ENCODE measurements at places on chromosomes 3 and 15.

- no peaks in the 10 kb centered on the region for H3K36me3 ChIP-seq
- DNase-seq = no peak
- H3K4me3 ChIP-seq = peak overlapping the region; percentile 70
- H3K4me1 ChIP-seq = peaks cover 2% of the 10 kb centered on the region
- H3K27ac ChIP-seq = no peak overlapping the region
These were observed 1.1 kb upstream of the PYGO1 start for GRCh38 chr15:55589287-55589686.

GRCh38 chr3:111246967-111247760 is 175.5 kb downstream of the NECTIN3 start:
- DNase-seq = no peak
- H3K27me3 ChIP-seq = peaks cover 5% of the 10 kb centered on the region
- peaks cover 17% of the 10 kb centered on the region for H3K4me1 ChIP-seq
- H3K4me3 ChIP-seq = no peak overlapping the region

DNA sequence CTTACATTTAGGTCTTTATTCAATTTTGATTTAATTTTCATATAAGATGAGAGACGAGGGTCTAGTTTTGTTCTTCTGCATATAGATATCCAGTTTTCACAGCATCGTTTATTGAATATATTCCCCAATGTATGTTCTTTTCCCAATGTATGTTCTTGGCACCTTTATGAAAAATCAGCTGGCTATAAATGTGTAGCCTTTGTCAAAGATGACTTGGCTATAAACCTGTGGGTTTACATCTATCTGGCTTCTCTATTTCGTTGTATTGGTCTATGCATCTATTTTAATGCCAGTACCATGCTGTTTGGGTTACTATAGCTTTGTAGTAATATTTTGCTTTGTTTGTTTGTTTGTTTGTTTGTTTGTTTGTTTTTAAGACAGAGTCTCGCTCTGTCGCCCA is 11.7 kb upstream of the IREB2 start:
- H3K27me3 ChIP-seq = peaks cover 14% of the 10 kb centered on the region
- no peaks in the 10 kb centered on the region for H3K36me3 ChIP-seq
- no peak for DNase-seq

DNA sequence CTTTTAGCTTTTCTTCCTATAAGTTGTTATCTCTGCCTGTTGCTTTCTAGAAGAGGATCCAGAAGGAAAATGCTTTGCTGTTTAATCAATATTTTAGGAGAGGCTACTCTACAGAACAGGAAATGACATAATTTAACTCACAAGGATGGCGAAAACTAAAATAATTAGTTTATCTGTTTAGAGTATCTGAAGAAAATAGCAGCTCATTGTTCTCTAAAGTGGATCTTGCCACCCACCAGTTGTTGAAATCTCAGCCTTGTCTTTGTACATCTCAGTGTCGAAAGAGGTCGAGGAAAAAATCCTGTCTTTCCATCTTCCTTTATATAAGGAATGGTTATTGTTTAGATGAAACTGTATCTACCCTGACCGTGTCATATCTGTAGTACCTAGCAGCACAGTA is 126.6 kb downstream of the ZNF609 start:
- H3K4me3 ChIP-seq = no peak overlapping the region
- no peak overlapping the region for H3K27ac ChIP-seq
- H3K36me3 ChIP-seq = peaks cover 25% of the 10 kb centered on the region
- H3K27me3 ChIP-seq = no peaks in the 10 kb centered on the region
- no peak for DNase-seq

- H3K36me3 ChIP-seq = no peaks in the 10 kb centered on the region
- peaks cover 59% of the 10 kb centered on the region for H3K27me3 ChIP-seq
- no peak overlapping the region for H3K27ac ChIP-seq
- no peak for DNase-seq
- peaks cover 9% of the 10 kb centered on the region for H3K4me1 ChIP-seq
These were observed 1.6 kb upstream of the PCSK6 start for GRCh38 chr15:101490922-101491733.

GRCh38 chr3:125104639-125105038 is 48.8 kb upstream of the HEG1 start:
- no peak for DNase-seq
- H3K27ac ChIP-seq = no peak overlapping the region
- peaks cover 16% of the 10 kb centered on the region for H3K4me1 ChIP-seq
- H3K4me3 ChIP-seq = no peak overlapping the region
- H3K27me3 ChIP-seq = peaks cover 36% of the 10 kb centered on the region

GRCh38 chr3:64533617-64534317 is 154.0 kb downstream of the ADAMTS9 start:
- no peak overlapping the region for H3K27ac ChIP-seq
- H3K27me3 ChIP-seq = no peaks in the 10 kb centered on the region
- no peak overlapping the region for H3K4me3 ChIP-seq
- H3K36me3 ChIP-seq = no peaks in the 10 kb centered on the region
- DNase-seq = peak; percentile 78
- no peaks in the 10 kb centered on the region for H3K4me1 ChIP-seq

GRCh38 chr3:194439881-194440550 is 41.0 kb upstream of the GP5 start:
- no peak for DNase-seq
- H3K4me3 ChIP-seq = no peak overlapping the region
- H3K27me3 ChIP-seq = no peaks in the 10 kb centered on the region
- no peak overlapping the region for H3K27ac ChIP-seq

GRCh38 chr3:9108876-9109567 is 140.4 kb downstream of the SRGAP3 start:
- no peak for DNase-seq
- H3K27ac ChIP-seq = no peak overlapping the region
- no peaks in the 10 kb centered on the region for H3K4me1 ChIP-seq
- H3K36me3 ChIP-seq = no peaks in the 10 kb centered on the region
- H3K27me3 ChIP-seq = no peaks in the 10 kb centered on the region

DNA sequence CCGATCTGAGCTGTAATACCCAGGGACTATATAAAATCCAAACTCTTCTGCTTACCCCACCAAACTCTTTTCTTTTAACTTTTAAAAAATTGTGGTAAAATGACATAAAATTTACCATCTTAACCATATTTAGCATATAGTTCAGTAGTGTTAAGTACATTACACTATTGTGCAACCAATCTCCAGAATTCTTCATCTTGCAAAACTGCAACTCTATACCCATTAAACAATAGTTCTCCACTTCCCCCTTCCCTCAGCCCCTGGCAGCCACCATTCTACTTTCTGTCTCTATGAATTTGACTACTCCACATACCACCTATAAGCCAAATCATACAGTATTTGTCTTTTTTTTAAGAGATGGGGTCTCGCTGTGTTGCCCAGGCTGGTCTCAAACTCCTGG is 38.7 kb downstream of the SENP8 start:
- H3K4me3 ChIP-seq = no peak overlapping the region
- peaks cover 6% of the 10 kb centered on the region for H3K4me1 ChIP-seq
- H3K27ac ChIP-seq = no peak overlapping the region
- no peaks in the 10 kb centered on the region for H3K36me3 ChIP-seq
- no peak for DNase-seq
- H3K27me3 ChIP-seq = peaks cover 11% of the 10 kb centered on the region

DNA sequence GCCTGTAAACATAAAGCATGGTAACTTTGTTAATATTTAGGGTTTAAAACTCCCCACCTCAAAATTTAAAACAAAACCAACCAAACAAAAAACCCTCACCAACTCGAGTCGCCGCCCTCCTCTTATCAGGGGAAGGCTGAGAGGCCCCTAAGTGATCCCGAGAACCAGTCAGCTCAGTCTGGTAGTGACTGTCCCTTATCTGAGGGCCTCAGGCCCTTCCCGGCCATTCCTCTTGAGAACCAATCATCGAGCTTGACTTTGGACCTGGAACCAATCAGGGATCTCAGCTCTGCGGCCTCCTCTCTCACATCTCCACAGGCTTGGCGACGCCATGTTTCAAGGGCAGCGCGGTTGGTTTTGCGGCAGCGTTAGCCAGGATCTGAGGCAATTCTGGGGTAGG is at the start of gene TERB2:
TSS of gene TERB2 (plus strand) at position 300 of the 400 bp plus-strand sequence. CDS start at position 332, 32 bp downstream.
- DNase-seq = no peak
- H3K4me1 ChIP-seq = no peaks in the 10 kb centered on the region
- no peaks in the 10 kb centered on the region for H3K36me3 ChIP-seq
- H3K4me3 ChIP-seq = no peak within 1 kb of the TSS
- H3K27me3 ChIP-seq = peaks cover 6% of the 10 kb centered on the region
- no peak within 1 kb of the TSS for H3K27ac ChIP-seq

DNA sequence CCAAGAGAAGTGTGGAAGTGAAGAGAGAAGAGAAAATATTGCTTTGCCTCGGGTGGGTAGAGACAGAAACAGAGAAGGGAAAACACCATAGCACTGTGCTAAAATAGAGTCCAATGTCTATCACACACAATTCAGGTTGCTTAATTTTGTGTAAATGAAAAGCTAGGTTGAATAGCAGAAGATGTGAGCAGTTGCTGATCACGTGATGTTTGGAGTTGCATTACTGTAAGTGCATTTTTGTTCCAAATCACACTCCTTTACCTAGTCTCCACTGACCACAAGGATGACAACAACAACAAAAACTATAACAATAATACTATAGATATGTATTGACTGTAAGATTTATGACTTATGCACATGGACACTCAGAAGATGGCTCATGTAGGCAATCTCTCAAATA is 683.2 kb downstream of the AGBL1 start:
- no peak overlapping the region for H3K4me3 ChIP-seq
- no peak overlapping the region for H3K27ac ChIP-seq
- no peak for DNase-seq
- H3K36me3 ChIP-seq = no peaks in the 10 kb centered on the region
- H3K4me1 ChIP-seq = no peaks in the 10 kb centered on the region

DNA sequence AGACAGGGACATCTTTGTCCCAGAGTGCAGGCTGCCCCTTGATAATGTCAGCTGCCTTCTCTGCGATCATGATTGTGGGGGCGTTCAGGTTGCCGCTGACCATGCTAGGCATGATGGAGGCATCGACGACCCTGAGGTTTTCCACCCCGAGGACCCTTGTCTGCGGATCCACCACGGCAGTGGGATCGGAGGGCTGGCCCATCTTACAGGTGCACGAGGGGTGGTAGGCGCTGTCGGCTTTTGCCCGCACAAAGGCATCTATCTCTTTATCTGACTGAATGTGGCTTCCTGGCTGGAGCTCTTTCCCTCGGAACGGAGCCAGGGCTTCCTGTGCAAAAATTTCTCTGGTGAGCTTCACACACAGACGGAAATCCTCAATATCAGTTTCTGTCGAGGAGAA is 28.4 kb downstream of the CHDH start:
- no peak overlapping the region for H3K4me3 ChIP-seq
- no peaks in the 10 kb centered on the region for H3K36me3 ChIP-seq
- H3K27ac ChIP-seq = no peak overlapping the region

GRCh38 chr15:100565591-100565990 is 36.4 kb downstream of the LINS1 start:
- no peaks in the 10 kb centered on the region for H3K27me3 ChIP-seq
- H3K27ac ChIP-seq = no peak overlapping the region
- peaks cover 15% of the 10 kb centered on the region for H3K4me1 ChIP-seq
- H3K4me3 ChIP-seq = no peak overlapping the region

DNA sequence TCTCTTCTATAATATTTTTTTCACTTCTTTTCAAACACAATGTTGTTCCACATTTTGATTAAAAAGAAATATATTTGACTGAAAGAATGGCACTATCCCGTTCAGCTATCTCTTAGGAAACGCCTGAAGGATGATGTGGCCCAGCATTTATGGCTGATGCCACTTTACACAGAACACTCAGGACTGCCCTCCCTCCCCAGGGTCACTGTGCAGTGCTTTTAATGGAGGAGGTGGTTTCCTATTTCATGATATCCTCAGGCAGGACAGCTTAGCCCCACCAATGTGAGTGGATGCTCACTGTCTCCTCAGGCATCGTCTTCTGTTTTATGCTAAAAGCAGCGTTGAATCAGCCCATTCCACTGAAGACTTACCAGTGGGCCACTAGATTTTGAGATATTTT is 135.9 kb downstream of the KCNAB1 start:
- no peak overlapping the region for H3K4me3 ChIP-seq
- no peaks in the 10 kb centered on the region for H3K4me1 ChIP-seq
- no peak overlapping the region for H3K27ac ChIP-seq
- no peaks in the 10 kb centered on the region for H3K36me3 ChIP-seq

- H3K36me3 ChIP-seq = peaks cover 50% of the 10 kb centered on the region
- H3K27me3 ChIP-seq = no peaks in the 10 kb centered on the region
- H3K4me1 ChIP-seq = peaks cover 11% of the 10 kb centered on the region
- no peak overlapping the region for H3K4me3 ChIP-seq
These were observed 12.2 kb downstream of the LSG1 start for GRCh38 chr3:194659778-194660177.

DNA sequence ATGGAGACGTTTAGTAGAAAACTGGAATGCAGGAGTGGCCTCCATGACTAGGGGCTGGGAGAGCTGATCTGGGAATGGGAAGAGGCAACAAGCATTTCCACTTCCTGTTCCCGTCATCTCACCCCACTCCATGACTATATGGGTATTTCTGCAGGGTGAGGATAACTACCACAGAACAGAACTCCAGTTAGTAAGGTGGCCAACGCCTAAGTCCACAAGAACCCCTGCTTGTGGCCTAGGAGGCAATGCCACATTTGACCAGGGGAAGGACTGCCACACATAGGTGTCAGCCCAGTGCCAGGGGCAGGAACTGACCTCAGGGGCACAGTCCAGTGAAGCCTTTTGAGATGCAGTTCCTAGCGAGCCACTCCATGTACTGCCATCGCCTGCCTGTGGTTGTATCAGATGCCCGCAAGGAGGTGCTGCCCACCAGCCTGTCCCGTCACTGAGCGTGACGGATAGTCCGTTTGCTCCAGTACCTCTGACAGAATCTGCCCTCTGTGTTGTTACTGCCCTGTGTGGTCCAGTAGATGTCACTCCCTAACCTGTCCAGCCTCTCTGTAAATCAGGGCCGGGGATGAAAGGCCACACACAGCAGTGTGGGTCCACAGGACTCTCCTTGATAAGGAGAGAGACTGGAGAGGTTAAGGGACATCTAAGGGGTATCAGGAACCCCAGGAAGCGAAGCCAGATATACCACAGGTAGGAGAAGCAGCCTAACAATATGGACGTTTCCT is 3.5 kb upstream of the MTFMT start:
- no peak overlapping the region for H3K27ac ChIP-seq
- H3K27me3 ChIP-seq = peaks cover 16% of the 10 kb centered on the region
- H3K4me1 ChIP-seq = peaks cover 19% of the 10 kb centered on the region

DNA sequence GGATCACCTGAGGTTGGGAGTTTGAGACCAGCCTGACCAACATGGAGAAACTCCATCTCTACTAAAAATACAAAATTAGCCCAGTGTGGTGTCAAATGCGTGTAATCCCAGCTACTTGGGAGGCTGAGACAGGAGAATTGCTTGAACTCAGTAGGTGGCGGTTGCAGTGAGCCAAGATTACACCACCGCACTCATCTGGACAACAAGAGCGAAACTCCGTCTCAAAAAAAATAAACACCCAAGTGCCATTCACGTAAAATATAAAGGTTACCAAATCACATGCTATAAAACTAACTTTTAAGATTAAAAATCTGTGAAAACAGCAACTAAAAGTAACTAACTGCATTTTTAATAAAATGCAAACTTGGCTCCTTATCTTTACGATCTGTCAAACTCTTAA is 8.9 kb downstream of the TRIM59 start:
- peaks cover 53% of the 10 kb centered on the region for H3K4me1 ChIP-seq
- no peaks in the 10 kb centered on the region for H3K27me3 ChIP-seq
- H3K27ac ChIP-seq = no peak overlapping the region
- no peak for DNase-seq
- H3K4me3 ChIP-seq = no peak overlapping the region
- peaks cover 71% of the 10 kb centered on the region for H3K36me3 ChIP-seq
